ENCODE measurements at places on chromosomes 7 and 10.

DNA sequence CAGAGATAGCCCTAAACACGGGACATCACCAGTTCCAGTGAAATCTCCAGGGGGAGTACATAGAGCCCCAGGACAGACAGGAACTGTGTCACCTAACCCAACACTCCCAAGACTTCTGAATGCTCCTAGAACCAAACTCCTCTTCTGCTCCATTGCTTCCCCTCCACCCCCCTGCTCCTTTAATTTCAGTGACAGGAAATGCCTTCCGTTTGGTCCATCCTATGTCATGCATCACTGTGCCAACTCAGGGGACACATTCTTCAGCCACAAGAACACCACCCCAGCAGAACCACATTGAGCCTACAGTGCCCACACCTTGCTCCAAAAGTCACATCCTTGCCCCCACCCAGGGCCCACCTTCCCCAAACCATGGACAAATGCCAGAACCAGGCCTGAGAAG lies 100.5 kb downstream of the KCNMA1 start:
- no peak for DNase-seq

GRCh38 chr7:101673951-101674350 lies 44.9 kb upstream of the MYL10 start:
- DNase-seq = no peak

DNA sequence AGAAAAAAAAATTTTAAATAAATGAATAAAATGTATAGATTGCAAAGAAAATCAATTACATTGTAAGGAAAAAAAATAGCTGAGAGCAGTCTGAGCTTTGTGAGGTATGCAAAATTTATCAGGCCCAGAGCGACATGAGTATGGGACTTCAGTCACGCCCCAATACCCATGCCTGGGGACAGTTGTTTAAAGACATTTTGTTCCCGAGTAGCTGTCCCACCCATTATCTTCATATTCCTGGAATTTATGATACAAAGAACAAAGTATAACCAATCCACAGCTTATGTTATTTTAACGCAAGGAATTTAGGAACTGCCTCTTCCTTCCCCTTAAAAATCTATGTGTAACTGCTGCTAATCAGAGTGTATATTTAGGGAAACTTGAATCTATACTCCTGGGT lies 1.6 kb upstream of the PON2 start:
- no peak for DNase-seq

DNA sequence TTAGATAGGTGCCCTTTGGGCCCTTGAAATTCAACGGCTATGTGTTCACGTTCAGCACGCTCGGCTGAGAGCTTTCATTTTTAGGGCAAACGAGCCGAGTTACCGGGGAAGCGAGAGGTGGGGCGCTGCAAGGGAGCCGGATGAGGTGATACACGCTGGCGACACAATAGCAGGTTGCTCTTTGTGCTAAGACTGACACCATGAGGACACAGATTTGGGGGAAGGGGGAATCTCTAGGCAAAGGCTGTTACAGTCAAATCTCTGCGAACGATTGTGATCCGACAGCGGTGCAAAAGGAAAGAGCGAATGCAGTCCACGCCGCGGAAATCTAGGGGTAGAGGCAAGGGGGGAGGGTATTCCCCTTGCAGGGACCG lies 667 bp downstream of the KLLN start:
- DNase-seq = peak; percentile 65

DNA sequence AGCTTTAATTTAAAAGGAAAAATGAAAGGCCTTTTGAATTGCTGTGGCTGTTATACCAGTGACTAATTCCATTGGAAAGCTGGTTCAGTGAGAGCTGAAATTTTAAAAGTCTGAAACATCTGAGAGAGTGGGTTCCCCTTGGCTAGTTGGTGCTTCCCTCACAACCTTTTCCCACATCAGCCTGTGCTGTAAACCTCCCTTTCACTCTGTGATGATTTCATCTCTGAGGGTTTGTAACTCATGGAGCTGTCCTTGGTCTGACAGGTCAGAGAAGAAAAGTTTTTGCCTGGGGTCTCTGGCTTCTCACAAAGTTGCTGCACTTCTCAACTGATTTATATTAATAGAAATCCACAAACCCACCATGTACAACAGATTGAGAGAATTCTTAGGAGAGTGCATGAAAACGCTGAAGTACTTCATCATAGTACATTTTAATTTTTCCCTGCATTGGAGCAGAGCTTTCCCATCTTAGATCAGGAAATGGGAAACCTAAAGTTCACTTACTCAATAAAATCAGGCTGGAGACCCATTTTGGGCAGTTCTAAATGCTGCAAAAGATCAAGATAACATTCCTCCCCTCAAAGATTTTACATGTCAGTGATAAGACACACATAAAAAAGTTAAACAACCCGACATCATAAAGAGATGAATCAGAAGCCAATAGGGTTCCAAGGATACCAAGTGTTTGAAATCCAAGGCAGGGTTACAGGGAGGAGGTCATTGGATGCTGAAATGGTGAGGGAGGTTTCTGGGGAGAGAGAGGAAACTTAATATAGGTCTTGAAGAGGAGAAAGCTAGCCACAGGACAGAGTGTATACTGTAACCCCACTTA lies 157.0 kb upstream of the MKLN1 start:
- no peak for DNase-seq

GRCh38 chr10:80108576-80109239 lies 23.8 kb upstream of the PLAC9 start:
- DNase-seq = no peak

GRCh38 chr7:108451296-108451848 lies 4.9 kb downstream of the NRCAM start:
- no peak for DNase-seq

- DNase-seq = no peak
Measured at GRCh38 chr10:1070919-1071318, 14.7 kb downstream of the WDR37 start.

DNA sequence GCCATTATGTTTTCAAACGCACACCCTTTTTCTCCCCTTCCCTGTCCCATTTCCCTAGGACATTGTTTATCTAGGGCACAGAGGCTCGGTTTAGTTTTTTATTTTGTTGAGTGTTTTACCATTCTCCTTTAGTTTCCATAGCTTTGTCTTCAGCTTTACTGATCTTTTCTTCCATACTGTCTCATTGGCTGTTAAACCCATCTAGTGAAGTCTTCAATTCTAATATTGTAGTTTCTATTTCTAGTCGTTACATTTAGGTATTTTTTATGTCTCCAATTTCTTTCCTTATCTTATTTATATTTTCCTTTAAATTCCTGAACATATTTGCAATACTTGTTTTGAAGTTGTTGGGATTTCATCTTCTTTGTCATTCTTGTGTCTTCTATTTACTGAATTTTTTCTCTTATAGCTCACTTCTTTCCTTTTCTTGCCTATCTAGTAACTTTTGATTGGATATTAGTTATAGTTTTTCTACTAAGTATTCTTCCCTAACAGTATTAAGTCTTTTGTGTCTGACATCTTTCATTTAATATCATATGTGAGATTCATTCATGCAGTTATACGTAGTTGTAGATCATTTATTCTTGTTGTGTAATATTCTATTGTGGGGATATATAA lies 41.0 kb upstream of the SH2D4B start:
- DNase-seq = no peak

- no peak for DNase-seq
Measured at GRCh38 chr10:72462261-72462660, 107.5 kb upstream of the DNAJB12 start.

DNA sequence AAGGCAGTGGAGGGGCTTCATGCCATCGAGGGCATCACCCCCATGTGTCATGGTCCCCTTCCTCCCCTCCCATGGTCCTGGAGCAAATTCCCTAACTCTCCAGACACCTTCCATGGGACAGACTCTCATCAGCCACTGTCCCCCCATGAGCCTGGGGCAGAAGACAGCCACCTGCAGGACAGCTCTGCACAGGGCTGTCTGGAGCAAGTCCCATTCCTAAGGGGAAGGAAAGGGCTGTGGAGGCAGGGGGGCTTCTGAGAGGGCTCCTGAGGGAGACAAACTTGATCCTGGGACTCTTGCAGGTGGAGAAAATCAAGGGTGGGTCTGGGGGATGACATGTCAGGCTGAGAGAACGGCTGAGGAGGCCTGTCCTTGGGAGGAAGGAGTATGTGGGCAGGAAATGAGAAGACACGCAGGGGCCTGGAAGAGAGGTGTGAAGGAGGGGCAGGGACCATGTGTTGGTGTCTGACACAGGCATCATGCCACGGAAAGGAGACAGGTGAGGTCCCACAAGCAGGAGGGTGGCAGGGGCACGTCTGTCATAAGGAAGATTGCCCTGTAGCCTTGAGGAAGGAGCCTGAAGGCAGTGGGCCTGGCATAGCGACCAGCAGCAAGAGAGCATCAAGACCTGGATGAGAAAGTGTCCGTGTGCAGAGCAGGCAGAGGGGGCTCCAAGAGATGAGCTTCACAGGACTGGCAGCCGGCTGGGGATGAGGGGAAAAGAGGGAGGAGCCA lies 14.4 kb upstream of the GDF10 start:
- DNase-seq = no peak

DNA sequence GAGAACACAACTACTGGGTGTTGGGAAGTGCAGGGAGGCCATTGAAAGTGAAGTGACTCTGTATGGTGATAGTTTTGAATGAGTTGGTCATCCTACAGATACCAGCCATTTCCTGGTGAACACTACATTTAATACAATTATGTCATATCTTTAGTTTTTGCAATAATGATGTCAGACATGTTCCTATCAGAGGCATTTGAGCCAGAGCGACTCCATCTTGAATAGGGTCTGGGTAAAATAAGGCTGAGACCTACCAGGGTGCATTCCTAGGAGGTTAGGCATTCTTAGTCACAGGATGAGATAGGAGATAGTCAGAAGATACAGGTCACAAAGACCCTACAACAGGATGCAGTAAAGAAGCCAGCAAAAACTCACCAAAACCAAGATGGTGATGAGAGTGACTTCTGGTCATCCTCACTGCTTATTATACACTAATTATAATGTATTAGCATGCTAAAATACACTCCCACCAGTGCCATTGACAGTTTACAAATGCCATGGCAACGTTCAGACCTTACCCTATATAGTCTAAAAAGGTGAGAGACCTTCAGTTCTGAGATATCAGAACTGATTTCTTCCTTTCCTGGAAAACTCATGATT lies 28.2 kb downstream of the ADK start:
- DNase-seq = no peak

DNA sequence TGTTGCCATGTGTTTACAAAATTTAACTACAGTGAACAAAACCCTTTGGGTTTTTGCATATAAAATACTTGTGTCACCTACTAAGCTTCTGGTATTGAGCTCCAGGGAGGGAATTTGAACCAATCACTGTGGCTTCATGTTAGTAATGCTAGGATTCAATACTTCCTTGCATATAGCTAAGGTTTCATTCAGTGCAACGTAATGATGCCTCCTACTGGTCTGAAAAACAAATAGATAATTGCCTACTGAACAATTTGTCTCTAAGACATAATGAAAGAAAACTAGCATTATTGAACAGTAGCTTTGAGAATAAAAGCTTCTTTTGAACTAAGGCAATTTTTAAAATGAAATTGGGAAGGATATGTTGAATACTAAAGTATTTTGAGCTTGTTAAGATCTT lies 244.4 kb downstream of the ZWINT start:
- no peak for DNase-seq

GRCh38 chr7:128350708-128351295 lies 7.1 kb upstream of the RBM28 start:
- no peak for DNase-seq

GRCh38 chr7:80187727-80188126 lies 53.1 kb downstream of the GNAI1 start:
- no peak for DNase-seq

DNA sequence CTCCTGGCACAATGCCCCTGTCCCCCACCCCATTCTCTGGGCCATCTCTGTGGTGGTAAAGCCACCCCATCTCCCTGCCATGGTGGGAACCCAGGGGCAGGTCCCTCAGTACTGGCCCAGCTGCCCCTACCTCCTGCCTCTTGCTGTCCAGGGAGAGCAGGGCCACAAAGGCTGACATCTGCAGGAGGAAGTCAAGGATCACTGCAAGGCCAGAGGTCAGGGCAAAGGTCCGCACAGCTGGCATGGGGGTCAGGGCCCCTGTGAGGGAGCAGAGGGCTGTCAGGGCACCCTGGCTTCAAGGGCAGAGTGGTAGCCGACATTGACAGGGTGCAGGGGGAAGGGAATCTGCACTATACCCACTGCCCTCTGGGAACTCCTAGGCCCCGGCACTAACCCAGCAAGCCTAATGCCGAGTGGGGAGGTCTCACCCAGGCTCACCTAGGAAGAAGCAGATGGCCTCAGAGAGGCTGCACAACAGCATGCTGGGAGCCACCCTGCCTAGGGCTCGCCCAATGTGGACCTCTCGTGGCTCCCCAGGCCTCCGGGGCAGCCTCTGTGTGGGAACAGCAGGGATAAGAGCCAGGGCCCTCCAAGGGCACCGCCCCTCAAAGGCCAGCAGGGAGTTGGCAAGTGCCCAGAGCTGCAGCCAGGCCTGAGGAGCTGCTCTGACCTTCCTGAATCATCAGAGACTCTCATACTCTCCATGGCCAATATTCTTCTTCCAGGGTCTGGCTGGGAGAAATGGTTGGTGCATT lies 7.7 kb downstream of the NPC1L1 start:
- no peak for DNase-seq

GRCh38 chr10:91924212-91925021 lies 847 bp downstream of the BTAF1 start:
- no peak for DNase-seq

Data from T follicular helper cell (primary cell).